ENCODE measurements at places on chromosomes 7 and 10. TPM values are rescaled to one million over a fixed set of nuclear protein-coding genes. Genes with fewer than 3 reads are reported as not detected.

WEE2 gene
- polyA plus RNA-seq, result 5.1 TPM

DNA sequence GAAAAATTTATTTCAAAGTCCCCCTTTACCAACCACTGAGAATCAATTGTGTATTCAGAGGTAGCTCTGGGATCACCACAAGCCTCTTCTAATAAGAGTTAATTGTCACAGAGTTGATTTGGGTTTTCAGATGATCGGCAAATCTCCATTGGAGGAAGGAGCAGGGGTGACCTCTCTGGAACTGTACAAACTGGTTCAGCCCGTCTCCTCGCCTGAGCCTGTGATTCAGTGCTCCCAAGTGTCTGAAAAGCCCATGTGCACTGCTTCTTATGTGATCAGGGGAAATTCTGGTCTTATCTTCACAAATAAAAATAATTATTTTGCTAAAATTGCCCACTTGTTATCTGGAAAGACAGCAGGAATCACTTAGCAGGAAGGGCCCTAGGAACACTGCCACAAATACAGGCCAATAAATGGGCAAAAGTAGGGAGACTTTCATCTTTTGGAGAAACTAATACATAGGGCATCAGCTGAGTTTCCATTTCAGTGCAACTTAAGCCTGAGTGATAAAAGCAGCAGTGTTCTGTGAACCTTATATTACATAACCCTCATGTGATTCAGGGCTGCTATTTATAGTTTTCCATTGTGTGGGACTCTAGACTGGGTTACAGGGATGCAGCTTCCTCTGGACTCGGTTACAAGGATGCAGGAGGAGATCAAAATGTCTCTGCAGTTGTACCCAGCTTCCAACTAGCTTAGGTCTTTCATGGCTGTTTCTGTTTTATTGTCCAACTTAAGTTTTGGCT lies 32.3 kb downstream of the CDK1 start:
- H3K4me3 ChIP-seq, result no peak overlapping the region
- peak overlapping the region; percentile 80 for H3K27ac ChIP-seq
- no peaks in the 10 kb centered on the region for H3K36me3 ChIP-seq
- H3K4me1 ChIP-seq, result peaks cover 9% of the 10 kb centered on the region

DNA sequence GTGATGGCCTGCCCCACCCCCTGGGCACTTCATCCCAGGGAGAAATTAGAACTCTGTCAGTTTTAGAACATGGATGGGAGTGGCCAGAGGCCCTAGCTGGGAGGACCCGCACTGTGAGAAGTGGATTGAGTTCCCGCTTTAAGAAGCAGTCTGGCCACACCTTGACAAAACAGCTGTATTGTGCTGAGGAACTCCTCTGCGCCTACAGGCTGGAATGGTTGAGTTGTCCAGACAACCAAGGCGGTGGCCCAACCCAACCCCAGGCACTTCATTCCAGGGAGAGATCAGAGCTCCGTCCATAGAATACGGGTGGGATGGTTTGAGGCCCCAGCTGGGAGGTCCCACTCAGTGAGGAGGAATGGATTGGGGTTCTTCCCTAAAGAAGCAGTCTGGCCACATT lies 196.0 kb downstream of the TMEM26 start:
- no peak overlapping the region for H3K4me3 ChIP-seq
- H3K27ac ChIP-seq, result no peak overlapping the region
- H3K36me3 ChIP-seq, result no peaks in the 10 kb centered on the region
- DNase-seq, result no peak
- no peaks in the 10 kb centered on the region for H3K27me3 ChIP-seq

DNA sequence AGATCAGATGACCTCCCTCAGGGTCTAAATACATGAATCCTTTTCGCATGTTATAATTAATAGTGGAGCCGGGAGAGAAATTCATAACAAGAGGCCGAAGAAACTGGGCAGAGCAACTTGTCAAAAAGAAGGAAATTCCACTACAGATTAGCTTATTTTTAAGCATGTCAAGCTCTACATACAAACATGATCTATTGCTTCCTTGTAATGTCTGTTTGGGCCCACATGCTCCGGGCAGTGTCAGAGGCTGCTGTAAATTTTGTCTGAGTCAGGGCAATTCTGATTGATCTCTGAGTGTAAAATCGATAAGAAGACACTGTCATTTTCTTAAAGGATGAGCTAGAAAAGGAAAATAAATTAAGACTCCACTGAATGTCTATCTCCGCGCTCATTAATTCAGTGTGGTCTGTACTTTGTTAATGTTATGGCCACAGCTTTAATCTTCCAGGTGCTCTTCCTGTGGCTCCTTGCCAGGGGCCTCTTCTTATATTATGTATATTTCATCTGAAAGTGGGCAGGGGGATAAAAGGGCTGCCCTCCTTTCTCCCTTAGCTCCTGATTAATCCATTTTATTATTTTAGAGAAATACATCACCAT lies 194.1 kb upstream of the SP8 start:
- no peak for DNase-seq

DNA sequence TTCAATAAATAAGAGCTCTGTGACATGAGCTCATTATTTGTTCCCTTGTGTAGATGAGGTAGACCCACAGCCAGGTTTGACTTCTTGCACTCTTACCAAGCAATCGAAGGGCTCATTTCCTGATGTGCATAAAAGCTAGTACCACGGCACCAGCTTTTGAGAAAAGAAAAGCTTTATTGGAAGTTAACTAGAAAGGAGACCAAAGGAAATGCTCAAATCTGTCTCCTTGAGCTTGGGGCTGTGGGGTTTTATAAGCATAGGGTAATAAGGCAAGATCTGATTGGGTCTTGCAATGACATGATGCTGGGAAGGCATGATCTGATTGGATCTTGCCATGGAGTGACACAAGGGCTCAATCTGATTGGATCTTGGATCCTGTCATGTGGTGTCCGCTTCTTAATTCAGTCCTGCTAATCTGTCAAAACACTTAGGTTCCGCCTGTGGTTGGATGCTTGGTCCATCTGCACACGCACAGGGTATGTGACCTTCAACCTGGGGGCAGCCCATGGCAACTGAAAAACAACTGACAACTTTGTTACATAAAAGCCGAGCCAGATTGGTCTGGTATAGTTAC lies 47.8 kb upstream of the FRMD4A start:
- H3K36me3 ChIP-seq, result no peaks in the 10 kb centered on the region
- no peaks in the 10 kb centered on the region for H3K27me3 ChIP-seq
- H3K4me3 ChIP-seq, result no peak overlapping the region

ALDH18A1 gene
- 209 TPM for polyA plus RNA-seq

- peak overlapping the region; percentile 6 for H3K4me3 ChIP-seq
- H3K36me3 ChIP-seq, result no peaks in the 10 kb centered on the region
- no peaks in the 10 kb centered on the region for H3K27me3 ChIP-seq
- DNase-seq, result peak; percentile 36
Measured at GRCh38 chr7:4144811-4145510, 537.1 kb upstream of the FOXK1 start.

HKDC1 gene
- 91.5 TPM for polyA plus RNA-seq

DNA sequence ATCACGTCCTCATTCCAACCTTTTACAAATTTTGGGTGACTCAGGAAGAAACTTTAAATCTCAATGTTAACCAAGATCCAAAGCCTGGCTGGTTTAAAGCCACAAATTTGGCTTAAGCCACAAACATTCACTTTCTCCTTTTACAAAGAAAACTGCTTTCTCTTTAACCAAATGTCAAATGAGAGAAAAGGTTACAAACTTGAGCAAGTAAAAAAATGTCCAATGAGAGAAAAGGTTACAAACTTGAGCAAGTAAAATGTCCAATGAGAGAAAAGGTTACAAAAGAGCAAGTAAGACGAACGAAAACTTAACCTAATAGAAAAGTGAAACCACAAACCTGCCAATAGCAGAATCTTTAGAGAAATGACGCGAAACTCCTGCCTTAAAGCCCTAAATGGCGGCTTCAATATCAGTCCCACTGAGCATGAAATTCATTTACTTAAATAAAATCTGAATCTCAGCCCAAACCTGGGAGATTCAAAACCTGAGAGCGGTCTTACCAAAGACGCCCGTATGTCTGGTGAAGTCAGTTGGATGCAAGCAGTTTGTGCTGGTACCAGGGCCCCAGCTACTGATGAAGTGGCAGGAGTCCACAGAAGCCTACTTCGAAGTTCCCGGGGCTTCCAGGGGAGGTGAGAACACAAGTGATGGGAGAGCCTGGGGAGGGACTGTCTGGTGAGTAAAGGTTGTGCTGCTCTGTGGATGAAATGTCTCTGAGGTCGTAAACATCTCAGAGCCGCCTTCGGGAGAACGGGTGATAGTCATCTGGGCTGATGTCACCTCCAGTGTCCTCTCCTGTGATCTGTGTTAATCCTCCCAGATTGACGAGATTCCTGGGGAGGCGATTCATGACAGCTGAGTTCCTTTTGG lies 74.6 kb downstream of the PAXIP1 start:
- H3K36me3 ChIP-seq, result peaks cover 2% of the 10 kb centered on the region
- DNase-seq, result peak; percentile 92
- H3K27me3 ChIP-seq, result no peaks in the 10 kb centered on the region
- no peaks in the 10 kb centered on the region for H3K4me1 ChIP-seq

ABCB4 gene
- 1.0 TPM for polyA plus RNA-seq

GRCh38 chr10:18501629-18502028 lies 149.8 kb downstream of the NSUN6 start:
- no peak overlapping the region for H3K27ac ChIP-seq
- H3K4me3 ChIP-seq, result no peak overlapping the region
- H3K36me3 ChIP-seq, result peaks cover 2% of the 10 kb centered on the region
- no peak for DNase-seq

GRCh38 chr7:28602282-28602681 lies 190.0 kb downstream of the CREB5 start:
- H3K4me1 ChIP-seq, result no peaks in the 10 kb centered on the region
- no peak overlapping the region for H3K4me3 ChIP-seq
- H3K27me3 ChIP-seq, result peaks cover 5% of the 10 kb centered on the region
- H3K36me3 ChIP-seq, result no peaks in the 10 kb centered on the region
- no peak overlapping the region for H3K27ac ChIP-seq
- DNase-seq, result no peak

Measured in large intestine (tissue), 12 donors.